ENCODE measurements at places on chromosomes 3 and 15.

DNA sequence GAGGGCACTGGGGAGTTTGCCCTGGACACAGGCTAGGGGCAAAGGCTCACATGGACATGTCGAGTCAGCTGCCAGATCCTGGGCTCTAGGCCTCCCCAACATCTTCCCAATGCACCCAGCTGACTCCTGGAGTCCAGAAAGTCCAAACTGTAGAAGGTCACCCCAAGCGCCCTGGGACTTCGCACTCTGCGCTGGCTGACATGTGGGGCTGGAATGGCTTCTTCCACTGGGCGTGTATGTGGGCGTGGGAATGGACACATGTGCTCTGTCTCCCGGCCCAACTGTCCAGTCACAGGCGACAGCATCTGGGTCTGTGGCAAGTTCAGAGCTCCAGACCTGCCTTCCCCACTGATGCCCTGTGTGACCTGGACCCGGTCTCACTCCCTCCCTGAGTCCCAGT lies 13.2 kb upstream of the FURIN start:
- no peak for DNase-seq

GRCh38 chr15:82548700-82549099 lies 8.4 kb upstream of the RPS17 start:
- DNase-seq, result no peak

DNA sequence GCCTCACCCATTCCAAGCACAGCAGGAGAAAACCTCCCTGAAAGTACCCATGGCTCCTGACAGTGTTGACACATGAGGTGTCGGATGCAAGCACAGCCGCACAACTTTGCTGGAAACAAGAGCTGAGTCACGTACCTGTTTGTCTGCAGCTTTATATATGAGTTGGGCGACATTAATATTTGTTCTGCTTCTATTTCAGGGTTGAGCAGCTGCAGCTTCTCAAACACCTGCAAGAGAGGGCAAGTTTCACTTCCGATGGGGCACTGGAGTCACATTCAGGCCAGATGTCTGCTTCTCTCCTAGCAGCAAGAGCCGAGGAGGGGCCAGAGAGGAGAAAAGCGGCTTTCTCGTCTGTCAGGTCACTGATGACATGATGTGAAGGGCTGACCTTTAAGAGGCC lies 88.0 kb downstream of the NUP210 start:
- no peak for DNase-seq

- DNase-seq, result peak; percentile 72
Measured at GRCh38 chr15:73265536-73266153, 103.1 kb downstream of the HCN4 start.

GRCh38 chr15:62895139-62895866 lies 147.2 kb upstream of the TPM1 start:
- DNase-seq, result no peak

DNA sequence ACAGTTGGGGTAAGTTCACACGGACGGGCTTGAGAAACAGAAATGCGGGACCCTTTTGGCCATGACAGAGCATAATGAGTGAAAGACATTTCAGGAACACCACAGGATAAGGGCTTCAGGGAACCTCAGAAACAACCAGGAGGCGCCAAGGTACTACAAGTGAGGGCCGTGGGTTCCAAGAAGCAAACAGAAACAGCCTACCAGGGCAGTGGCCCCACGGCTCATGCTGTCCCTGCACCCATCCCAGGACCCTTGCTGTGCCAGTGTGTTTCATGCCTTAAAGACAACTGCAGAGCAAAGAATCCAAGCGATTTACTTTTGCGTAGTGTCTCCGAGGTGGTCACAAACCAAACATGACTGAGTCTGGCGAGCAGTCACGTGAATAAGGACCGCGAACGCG lies 54.0 kb downstream of the RUBCN start:
- DNase-seq, result no peak

DNA sequence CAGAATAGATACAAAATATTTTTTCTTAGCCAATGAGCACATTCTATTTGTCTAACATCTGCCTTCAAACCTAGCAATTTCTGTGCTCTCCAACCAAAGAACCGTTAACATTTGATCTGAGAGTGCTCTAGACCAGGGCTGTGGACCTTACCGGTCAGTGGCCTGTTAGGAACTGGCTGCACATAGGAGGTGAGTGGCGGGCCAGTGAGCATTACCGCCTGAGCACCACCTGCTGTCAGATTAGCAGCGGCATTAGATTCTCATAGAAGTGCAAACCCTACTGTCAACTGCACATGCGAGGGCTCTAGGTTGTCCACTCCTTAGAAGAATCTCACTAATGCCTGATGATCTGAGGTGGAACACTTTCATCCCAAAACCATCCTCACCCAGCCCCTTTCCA lies 131.7 kb downstream of the CADM2 start:
- DNase-seq, result no peak

- DNase-seq, result no peak
Measured at GRCh38 chr3:71944482-71945065, 159.6 kb upstream of the PROK2 start.

DNA sequence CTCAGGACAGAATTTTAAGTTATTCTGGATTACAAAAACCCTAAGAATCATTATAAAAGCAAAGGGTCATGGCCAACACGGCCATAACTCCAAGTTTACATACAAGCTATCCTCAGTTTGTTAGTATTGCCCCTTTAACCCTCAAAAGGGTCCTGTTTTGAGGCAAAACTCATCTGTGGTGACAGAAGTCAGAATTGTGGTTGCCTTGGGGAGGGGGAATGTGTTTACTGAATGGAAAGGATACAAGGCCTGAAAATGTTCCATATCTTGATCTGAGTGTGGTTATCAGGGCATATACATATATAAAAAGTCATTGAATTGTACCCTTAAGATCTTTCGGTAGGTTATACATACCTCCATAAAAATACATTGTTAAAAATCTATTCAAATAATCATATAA lies 2.1 kb downstream of the SFMBT1 start:
- DNase-seq, result no peak

- DNase-seq, result no peak
Measured at GRCh38 chr15:59223736-59224135, 17.1 kb downstream of the LDHAL6B start.

GRCh38 chr3:8954938-8955763 lies 8.1 kb downstream of the RAD18 start:
- DNase-seq, result no peak

- DNase-seq, result no peak
Measured at GRCh38 chr15:92665100-92665555, 9.6 kb upstream of the FAM174B start.

DNA sequence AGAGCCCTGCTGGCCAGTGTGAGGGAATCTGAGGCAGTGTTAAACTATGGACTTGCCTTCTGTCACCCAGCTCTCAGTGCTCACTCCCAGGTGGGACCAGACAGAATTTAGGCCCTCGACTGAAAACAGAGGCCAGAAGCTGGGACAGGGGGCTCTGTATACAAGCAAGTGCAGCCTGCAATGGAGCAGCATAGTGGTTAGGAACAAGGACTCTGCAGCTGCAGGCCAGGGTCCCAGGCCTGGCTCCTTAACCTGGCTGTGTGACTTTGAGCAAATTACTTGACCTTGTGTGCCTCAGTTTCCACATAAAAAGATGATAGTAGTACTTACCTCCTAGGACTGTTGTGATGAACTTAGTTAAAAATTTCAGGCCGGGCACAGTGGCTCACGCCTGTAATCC lies 39.8 kb downstream of the CMTM7 start:
- no peak for DNase-seq

DNA sequence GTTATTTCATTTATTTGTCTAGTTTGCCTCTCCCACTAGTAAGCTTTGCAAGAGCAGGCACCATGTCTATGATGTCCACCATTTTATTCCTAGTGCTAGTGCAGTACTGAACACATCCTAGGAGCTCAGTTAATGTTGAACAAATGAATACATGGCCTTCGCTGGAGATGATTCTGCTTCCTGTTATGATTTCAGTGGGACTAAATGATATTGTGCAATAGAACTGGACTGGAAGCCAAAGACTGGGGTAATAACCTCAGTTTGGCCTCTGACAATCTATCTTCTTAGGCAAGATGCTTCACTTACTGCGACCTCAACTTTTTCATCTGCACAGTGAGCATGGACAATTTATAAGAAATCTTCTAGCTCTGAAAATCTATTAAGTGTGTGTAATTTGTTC lies 191.3 kb downstream of the ADAMTSL3 start:
- DNase-seq, result no peak

DNA sequence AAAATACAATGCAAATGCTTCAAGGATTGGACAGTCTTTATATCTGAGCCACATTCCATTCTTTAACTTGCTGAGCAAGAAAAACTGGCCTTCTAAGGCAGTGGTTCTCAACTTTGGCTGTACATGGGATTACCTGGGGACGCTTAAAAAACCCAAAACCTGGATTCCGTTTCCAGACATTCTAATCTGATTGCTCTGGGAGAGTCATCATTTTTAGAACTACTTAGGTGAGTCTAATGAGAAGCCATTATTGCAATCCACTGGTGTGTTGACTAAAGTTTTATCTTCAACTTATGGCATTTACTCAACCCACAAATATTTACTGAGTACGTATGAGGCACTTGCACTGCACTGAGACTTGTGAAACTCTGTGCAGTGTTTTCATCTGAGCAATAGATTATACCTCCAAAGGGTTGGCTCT lies 195.7 kb upstream of the ATP11B start:
- DNase-seq, result no peak

GRCh38 chr15:69628256-69629093 lies 175.9 kb downstream of the RPLP1 start:
- DNase-seq, result no peak

DNA sequence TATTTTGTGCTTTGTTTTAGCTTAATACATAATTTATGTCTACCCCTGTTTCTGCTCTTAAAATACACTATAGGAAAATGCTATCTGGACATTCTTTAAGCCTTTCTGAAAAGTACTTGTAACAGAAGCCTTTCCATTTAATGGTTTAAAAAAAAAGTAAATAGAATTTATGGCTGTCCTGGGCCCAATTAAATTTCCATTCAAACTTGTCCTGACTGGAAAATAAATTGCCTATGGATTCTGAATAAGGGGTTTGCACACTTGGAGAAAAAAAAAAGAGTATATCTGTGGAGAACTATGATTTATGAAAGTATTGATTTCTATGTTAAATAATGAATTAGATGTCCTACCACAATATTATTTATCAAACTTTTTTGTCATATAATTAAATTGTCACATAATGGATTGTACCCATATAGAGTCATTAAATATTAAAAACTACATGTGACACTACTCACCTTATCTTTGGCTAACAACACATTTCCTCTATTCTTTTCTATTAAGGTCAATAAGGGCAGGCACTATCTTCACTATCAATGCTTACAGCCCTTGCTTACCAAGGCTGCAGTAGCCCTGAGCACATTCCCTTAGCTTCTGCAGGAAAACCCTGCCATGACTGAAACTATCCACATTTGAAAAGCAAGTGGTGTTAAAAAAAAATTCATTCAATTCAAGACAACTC lies 396.1 kb upstream of the ROBO2 start:
- DNase-seq, result no peak

DNA sequence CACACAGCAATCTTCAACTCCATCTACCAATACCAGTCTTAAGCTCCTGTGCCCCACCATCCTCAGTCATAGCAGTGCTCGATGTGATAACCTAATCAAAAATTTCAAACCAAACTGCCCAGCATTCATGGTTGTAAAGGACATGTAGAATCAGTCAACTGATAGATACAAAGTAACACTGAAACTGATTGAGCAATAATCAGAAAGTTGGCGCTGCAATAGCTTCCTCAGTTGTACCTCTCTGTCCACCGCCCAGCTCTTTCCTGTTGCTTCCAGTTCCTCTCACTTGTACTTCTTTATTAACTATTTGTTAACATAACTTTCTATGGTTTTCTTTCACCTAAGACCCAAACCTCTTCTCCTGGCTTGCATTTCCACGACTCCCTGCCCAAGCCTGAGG lies 745.7 kb downstream of the PDCD6IP start:
- no peak for DNase-seq

GRCh38 chr3:14531856-14532395 lies 8.2 kb downstream of the GRIP2 start:
- DNase-seq, result no peak

GRCh38 chr3:62749130-62749529 lies 126.1 kb downstream of the CADPS start:
- no peak for DNase-seq

GRCh38 chr3:132187746-132188145 lies 129.5 kb upstream of the ACP3 start:
- no peak for DNase-seq
